SW 1271 (cell line): ENCODE measurements at places on chromosomes 3 and 15.
A peak's percentile ranks its signal among the peaks of the same experiment; 100 is the strongest.

GRCh38 chr3:23723930-23724329 is 81.8 kb upstream of the UBE2E1 start:
- no peak for DNase-seq

DNA sequence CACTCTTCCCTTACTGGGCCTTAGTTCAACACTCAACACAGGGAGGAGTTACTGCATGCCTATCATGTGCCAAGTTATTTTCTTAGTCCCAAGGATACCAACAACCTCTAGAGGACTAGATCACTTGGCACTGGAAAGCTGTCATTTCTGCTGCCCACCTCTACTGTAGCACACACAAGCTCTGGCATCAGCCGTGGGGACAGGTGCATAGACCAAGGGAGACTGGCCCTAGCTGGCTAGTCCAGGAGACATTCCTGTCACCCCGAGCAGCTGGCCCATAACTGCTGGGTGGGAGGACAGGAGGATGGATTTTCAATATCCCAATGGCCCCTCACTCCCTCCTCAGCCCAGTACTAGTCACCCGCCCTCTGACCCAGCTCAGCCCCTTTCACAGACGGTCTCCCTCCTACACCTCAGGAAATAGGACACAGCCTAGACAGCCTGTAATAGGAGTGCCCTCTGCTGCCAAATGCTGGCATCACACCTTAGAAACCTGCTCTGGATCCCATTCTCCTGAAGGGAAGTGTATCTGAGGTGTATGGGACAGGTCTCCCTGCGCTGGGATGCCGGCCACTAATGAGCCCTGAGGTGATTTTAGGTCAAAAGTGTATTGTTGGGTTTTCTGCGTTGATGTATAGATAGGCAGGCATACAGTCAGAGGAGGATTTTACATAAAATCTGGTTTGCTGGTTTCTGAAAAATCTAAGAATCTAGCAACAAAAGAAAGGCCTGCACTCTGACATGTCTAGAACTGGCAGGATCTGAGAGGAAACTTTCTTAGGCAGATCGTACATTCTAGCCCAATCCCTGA is 3.4 kb upstream of the DZIP1L start:
- peak; percentile 16 for DNase-seq

- no peak for DNase-seq
Observed at GRCh38 chr15:77942611-77943211, 134.8 kb downstream of the TBC1D2B start.

- DNase-seq = no peak
Observed at GRCh38 chr3:45940004-45940780, 3.1 kb upstream of the CXCR6 start.

- DNase-seq = no peak
Observed at GRCh38 chr3:131491775-131492174, 11.0 kb downstream of the MRPL3 start.
